ENCODE measurements at places on chromosomes 11 and 22.

GRCh38 chr22:48145738-48146137 is 1383.3 kb downstream of the TBC1D22A start:
- no peak for DNase-seq

DNA sequence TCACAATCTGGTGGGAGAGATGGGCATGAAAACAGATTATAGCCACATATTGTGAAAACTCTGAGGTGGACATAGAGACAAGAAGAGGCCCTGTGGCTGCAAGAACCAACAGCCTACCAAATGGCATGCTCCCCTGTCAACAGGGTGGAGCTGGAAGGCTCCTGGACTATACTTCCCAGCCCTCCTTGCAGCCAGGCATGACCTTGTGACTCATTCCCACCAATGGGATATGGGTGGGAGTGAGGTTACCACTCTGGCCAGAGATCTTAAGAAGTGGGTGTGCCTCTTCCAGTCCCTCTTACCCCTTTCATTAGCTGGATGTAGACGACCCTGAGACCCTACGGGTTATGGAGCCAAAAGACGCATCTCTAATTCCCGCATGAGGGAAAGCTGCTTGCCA is 126.4 kb upstream of the ZBED5 start:
- no peak for DNase-seq

DNA sequence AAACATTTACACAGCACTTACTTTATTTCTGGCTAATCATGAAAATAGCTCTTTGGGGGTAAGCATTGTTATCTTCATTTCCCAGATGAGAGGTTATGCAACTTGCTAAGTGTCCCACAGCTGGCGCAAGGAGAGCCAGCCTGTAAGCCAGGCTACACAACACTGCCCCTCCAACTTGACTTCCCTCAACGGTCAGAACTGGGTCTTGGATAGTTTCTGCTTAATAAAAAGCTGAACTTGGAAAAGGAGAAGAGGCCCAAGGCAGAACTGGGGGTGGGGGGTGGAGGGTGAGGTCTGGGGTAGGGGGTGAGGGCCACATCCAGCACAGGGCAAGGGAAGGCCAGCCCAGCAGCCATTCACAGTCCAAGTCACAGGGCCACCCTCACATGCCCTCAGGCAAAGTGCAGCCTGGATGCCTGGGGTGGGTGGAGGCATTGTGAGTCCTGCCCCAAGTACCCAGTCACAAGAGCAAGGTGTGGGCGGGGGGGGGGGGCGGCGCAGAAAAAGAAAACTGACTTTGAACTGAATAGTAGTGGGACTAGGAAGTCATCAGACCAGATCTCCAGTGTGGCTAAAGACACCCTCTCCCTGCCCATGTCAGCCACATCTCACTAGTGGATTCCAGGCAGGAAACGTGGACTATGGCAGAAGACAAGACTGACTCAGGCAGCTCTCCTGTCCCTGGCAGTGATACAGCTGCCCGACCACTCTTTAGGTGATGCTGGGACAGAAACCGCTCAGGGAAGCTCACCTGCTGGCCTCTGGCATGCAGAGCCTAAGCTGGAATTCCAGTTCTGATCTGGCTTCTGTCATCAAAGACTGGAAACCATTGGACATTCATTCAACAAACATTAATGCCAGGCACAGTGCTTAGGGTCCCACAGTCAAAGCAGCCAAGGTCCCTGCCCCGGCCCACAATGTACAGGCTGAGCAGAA is 52.4 kb downstream of the PACSIN2 start:
- peak; percentile 11 for DNase-seq

DNA sequence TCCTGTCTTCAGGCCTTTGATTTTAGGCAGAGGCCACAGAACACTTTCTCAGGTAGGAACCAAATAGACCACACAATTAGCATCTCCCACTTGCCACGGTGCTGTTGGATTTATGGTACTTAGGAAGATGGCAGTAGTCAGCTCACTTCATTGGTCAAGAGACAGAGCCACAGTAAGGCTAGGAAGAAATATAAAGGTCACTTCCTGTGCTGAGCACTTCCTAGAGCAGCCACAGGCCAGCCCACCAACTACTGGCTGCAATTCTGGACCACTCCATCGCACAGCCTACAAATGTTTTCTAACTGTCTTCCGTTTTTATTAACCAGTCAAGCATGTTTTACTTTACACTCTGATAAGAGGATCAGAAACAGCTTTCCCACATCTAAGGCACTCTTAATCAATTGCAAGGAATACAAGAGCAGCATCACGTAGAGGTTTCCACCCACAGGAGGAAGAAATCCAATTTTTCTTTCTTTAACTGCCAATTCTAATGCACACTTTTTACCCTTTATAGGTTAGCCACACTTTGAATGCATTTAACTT is 54.7 kb downstream of the ABTB2 start:
- no peak for DNase-seq

DNA sequence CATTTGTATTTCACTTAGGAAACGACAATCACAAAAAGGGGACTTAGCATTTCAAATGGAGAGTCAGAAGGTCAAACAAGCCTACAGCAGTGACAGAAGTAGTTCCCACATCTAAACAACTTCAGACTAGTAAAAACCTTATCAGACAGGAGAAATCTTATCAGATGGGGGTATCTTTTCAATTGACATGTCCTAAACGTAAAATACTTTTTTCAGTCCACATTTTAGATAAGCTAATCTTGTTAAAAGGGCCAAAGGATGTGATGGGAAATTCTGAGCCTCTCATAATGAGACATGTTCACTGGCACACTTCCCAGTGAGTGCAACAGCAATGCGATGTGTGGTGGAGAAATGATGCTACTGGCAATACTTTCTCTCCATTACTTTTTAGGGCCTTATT is 2.4 kb downstream of the MAPK1 start:
- no peak for DNase-seq

All from bone marrow (tissue), 2 donors.